ENCODE measurements at places on chromosomes 12 and 14.

- DNase-seq = no peak
Measured at GRCh38 chr12:80634903-80635302, 72.5 kb upstream of the MYF6 start.

DNA sequence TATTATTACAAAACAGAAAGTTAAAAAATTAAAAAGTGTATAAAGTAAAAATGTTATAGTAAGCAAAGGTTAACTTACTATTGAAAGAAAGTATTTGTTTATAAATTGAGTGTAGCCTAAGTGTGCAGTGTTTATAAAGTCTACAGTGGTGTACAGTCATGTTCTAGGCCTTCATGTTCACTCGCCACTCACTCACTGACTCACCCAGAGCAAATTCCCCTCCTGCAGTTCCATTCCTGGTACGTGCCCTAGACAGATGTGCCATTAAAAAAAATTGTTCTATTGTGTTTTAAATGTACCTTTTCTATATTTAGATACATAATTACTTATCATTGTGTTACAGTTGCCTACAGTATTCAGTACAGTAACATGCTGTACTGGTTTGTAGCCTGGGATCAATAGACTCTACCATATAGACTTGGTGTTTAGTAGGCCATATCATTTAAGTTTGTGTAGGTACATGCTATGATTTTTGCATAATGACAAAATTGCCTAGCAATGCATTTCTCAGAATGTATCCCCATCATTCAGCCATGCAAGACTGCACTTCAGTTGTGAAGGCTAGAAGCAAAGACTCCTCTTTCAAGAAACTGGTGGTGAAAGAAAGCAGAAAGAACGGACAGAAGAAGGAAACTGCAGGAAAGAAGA, 100.6 kb downstream of the DACT1 start:
- DNase-seq = no peak

GRCh38 chr14:98374136-98374535, 897.9 kb downstream of the BCL11B start:
- DNase-seq = no peak

DNA sequence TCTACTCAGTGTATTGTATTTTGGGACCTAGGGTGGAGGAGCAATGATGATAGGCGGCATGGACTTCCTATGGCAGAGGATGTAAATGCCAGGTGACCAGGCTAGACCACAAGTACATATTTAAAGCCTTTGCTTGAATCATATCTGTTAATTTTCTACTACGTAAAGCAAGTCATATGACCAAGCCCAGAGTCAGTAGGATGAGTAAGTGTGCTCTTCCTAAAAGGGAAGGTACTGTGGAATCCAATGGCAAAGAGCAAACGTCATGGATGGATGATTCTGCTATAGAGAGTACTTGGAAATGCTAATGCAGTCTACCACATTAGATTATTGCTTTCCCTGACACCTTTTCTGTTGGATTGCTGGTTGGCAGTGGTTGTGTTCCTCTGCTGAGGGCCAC, 16.8 kb downstream of the GPATCH2L start:
- no peak for DNase-seq

Measured in tibial nerve (tissue), 4 donors.